ENCODE measurements at places on chromosomes 6 and 20.

- peak; percentile 35 for ATAC-seq
These were observed 658 bp downstream of the HTR1B start for GRCh38 chr6:77462359-77463307.

DNA sequence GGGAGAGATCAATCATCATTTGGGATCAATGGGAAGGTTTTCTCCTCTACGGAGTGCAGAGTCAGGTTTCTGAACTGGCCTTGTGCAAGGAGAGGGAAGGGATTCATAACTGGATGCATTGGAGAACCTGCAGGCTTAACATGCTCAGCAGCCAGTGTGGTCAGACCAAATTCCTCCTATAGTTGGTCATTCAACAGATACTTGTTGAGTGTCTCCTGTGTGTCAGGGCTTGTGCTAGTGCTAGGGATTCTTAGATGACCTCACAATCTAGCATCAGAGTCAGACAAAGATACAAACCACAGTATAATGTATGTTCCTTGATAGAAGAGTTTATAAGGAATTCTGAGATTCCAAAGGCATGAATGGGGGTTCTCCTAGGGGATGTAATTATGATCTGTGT is 23.9 kb downstream of the RALY start:
- ATAC-seq, result no peak

DNA sequence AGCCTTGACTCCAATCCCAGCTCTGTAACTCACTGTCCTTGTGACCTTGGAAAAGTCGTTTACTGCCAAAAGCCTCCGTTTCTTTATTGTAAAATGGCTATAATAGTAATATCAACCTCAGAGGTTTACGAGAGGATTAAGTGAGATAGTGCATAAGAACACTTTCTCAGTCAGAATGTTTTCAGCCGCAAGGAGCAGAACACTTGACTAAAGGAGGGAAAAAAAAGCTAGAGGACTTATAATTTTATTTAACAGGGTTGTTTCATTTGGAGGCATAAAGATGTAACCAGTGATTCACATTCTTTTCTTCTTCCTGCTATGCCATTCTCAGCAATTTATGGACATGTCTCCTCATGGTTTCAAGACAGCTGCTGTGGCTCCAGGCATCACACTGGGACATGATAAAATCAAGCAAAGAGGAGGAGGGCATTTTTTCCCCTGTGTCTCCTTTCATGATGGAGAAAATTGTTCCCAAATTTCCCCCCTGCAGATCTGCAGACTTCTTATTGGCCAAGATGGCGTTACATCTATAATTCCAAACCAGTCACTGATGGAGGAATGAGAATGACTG is 143.0 kb upstream of the PTPN1 start:
- ATAC-seq, result no peak

- ATAC-seq, result no peak
These were observed 90.4 kb upstream of the MCHR2 start for GRCh38 chr6:100084316-100084990.

- ATAC-seq, result no peak
These were observed 98.7 kb upstream of the RIPOR2 start for GRCh38 chr6:25034431-25034921.

DNA sequence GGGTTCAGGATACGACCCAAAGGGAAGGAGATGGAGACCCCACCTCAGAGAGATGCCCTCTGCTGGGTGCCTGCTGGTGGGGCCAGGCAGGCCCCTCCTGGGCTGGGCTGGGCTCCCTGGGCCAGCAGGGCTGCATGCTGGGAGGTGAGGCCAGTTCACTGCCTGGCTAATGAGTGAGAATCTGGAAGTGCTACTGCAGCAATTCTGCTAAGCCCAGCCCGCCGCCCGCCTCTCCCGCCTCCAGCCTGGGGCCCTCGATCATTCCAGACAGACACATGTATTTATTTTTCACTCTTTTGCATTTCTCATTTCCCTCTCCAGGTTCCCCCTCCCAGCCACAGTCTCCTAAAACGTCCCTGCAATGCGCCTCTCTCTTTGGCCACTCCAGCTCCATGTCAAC is 79.6 kb downstream of the CDH22 start:
- no peak for ATAC-seq

GRCh38 chr6:100276311-100277057 is 188.2 kb downstream of the SIM1 start:
- ATAC-seq, result no peak

- ATAC-seq, result no peak
These were observed 347.5 kb downstream of the CDH4 start for GRCh38 chr20:61599541-61599992.

DNA sequence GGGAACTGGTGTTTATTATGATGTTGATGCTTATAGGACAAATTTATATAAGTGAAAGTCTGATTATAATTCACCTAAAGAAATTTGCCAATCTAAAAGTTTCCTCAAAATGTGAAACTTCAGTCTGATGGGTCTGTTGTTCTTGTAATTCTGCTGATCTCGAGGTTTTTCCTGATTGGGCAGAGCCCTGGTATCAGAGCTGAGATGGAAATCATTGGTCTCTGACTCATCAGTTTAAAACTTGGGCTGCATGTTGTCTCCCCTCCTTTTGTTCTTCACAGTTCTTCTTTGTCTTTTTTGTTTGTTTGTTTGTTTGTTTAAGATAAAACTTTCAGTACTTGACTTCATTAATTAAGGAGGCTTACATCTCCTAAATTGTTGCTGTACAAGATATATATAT is 5.9 kb downstream of the SMAP1 start:
- no peak for ATAC-seq

- ATAC-seq, result no peak
These were observed 74.9 kb downstream of the FOXO3 start for GRCh38 chr6:108635505-108636226.

DNA sequence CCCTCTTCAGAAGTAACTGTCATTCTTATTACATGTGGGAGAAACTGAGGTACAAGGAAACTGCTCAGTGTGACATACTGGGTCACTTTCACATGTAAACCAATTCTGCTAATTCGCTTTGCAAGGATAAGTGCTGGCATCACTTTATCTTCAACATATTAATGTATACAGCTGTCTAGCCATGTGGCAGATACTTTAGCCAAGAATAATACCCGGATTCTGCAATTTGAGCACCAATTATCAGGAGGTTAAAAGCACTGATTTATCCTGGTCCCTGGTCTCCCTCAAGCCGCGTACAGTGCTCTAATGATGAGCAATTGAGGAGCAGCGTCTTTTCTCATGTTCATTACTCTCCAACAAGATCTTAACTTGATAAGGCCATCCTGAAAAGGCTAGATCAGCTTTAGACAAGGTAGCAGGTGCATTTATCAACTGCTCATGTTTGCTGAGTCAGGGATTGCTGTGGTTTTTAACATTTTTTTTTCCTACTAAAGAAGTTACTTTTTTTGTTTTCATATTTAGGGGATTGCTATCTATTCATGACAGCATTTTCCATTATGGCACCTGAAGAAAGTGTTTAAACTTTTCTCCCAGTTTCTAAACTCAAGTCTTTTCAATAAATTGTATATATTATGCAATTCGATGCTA is 1066.3 kb upstream of the MAP3K7 start:
- ATAC-seq, result no peak

DNA sequence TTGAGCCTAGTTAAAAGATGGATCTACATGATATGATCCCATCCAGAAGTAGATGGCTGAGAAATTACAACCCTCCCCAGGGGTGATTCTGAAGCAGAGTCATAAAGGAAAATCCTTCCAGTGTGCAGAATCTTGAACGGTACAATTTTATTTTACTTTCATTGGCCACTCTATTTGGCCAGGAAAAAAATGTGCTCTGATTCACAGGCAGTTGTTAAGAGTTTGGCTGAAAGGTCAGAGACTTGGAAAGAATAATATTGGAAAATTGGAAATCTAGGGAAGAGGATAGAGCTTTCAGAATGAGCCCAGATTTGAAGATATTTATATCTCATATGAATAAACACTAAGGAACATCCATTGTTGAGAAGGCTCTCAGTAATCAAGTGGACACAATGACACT is 1299.3 kb upstream of the GJE1 start:
- no peak for ATAC-seq

- ATAC-seq, result no peak
These were observed 60.5 kb downstream of the CD83 start for GRCh38 chr6:14178083-14178445.

DNA sequence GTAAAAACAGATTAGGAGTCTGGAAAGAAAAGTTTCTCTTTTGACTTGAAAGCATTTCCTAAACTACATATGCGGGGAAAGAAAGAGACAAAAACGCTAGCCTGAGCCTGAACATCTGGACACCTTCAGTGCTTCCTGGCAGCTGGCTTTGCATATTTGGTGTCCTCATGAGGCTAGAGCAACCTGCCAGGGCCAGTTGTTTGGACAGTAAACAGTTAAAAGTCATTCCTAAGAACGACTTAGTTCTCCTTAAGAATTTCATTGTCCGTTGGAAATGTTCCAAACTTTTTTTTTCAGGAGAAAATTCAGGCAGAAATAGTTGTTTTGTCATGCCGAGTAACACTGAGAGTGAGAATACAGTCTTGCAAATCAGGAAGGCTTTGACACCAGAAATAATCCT is 199.8 kb downstream of the SMOC2 start:
- peak; percentile 52 for ATAC-seq

- ATAC-seq, result peak; percentile 52
These were observed 11.6 kb downstream of the TNFAIP3 start for GRCh38 chr6:137878486-137879285.

Measured in gastroesophageal sphincter (tissue), 4 donors.